ENCODE measurements at places on chromosomes 12 and 14.

DNA sequence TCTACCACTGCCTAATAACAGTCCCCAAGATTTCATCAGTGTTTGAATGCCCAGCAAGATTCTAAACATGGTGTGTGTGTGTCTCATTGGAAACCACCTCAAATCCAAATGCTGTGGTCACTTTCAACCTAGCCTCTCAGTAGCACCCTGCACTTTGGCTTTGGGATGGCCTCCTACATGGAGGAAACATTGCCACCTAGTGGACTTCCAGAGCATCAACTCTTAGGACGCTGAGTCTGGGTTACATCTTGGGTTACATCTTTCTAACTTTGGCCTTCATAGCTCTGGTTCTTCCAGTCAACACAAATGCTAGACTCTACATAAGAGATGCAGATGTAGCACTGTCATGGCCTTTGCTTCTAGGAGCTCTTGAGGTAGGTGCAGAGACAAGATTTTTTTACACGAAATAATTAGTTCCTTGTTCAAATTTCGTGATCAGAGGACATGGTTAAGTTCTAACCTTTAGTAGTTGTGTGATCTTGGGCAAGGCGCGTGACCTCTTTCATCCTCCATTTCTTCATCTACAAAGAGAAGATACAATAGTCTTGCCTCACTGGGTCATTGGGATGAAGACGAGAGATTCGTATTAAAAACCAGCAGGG, 113.5 kb upstream of the VASH1 start:
- peak; percentile 23 for DNase-seq

DNA sequence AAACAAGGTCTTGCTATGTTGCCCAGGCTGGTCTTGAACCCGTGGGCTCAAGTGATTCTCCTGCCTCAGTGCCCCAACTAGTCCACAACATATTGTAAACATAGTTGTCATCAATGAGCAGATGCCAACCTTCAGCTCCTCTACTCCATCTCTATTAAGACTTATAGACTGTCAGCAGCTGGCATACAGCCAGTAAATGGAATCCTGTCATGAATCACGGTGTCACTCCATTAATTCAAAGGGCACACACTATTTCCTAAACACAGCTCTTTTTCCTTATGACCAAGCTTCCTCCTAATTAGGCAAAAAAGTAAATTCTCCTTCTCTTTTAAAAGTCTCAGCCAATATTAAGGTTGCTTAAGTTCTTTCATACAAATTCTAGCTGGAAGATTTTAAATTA, 111.2 kb downstream of the ITPR2 start:
- no peak for DNase-seq

DNA sequence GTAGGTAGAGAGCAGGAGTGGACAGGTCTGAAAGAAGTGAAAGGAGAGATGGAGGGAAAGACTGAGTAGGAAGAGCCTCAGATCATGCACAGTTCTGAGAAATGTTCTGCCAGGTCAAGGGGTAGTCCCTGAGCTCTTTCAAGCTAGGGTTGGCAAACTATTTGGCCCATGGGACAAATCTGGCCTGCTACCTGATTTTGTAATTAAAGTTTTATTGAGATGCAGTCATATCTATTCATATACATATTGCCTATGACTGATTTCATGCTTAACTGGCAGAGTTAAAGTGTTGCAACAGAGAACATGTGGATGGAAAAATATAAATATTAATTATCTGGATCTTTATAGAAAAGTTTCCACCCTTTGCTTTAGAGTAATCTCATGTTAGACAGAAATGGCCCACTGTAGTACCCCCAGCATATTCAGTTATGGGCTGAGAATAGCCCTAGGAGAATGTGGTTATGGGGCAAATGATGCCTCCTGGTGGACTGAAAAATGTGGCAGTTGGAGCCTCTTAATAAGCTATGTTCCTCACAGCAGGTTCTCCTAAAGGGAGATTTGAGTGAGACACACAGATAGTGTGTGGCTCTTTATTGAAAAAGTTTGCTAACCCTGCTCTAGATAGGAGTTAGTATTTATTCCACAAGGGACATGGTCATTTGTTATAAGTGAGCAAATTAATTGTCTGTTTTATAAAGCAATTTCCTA, 476.9 kb downstream of the LRIG3 start:
- DNase-seq = no peak

DNA sequence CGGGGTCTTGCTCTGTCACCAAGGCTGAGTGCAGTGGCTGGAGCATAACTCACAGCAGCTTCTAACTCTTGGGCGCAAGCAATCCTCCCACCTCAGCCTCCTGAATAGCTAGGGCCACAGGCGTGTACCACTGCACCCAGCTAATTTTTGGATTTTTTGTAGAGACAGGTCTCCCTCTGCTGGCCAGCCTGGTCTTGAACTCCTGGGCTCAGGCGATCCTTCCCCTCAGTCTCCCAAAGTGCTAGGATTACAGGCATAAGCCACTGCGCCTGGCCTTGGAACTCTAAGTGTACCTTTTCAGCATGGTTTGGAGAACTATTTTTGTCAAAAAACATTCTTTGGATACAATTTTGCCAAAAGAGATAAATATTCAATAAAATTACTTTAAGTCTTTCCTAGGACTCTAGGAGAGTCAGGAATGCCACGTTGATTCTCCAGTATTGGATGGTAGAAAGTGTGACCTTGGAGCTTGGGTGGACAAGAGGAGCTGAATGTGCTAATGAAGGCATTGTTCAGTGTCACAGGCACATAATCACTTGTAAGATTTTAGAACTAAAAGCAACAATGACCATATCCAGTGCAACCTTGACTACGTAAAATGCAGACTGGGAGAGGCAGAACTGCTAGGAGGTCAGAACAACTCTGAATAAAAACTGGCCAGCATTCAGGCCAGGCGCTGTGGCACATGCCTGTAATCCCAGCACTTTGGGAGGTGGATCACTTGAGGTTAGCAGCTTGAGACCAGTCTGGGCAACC, 2.8 kb downstream of the SRSF9 start:
- DNase-seq = no peak
